ENCODE measurements at places on chromosomes 3 and 15. TPM values are rescaled to one million over a fixed set of nuclear protein-coding genes. Genes with fewer than 3 reads are reported as not detected.
A peak's percentile ranks its signal among the peaks of the same experiment; 100 is the strongest.

- no peak for DNase-seq
- H3K27ac ChIP-seq, result no peak overlapping the region
- H3K36me3 ChIP-seq, result no peaks in the 10 kb centered on the region
- no peak overlapping the region for H3K4me3 ChIP-seq
Measured at GRCh38 chr3:10467904-10468612, 37.3 kb downstream of the ATP2B2 start.

- H3K4me1 ChIP-seq, result peaks cover 12% of the 10 kb centered on the region
- no peak for DNase-seq
- H3K36me3 ChIP-seq, result no peaks in the 10 kb centered on the region
- no peak overlapping the region for H3K4me3 ChIP-seq
Measured at GRCh38 chr15:25403771-25404170, 35.1 kb downstream of the UBE3A start.

DNA sequence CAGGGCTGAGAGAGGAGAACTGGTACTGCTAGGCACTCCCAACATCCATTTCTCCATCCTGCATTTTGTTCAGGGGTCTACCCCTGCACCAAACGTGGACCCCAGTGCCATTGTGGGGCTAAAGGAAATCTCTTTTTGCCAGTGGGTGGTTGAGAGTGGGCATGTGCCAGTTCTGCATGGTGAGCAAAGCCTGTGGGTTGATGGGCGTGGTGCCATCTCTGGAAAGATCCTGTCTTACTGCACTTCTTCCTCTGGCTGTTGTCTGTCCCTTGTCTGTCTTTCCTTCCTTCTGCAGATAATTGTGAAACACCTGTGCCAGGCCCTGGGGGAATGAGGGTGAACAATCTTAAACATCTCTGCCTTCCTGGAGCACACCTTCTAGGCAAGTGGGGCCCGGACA, 1.4 kb upstream of the RARRES1 start:
- peaks cover 36% of the 10 kb centered on the region for H3K27me3 ChIP-seq
- no peak for DNase-seq
- no peaks in the 10 kb centered on the region for H3K36me3 ChIP-seq
- no peaks in the 10 kb centered on the region for H3K4me1 ChIP-seq

- no peak overlapping the region for H3K27ac ChIP-seq
- no peak for DNase-seq
- H3K4me1 ChIP-seq, result peaks cover 10% of the 10 kb centered on the region
- H3K27me3 ChIP-seq, result no peaks in the 10 kb centered on the region
- H3K4me3 ChIP-seq, result no peak overlapping the region
Measured at GRCh38 chr15:70777170-70777926, 14.0 kb upstream of the UACA start.

GRCh38 chr15:87500240-87500639, 756.3 kb downstream of the NTRK3 start:
- no peak overlapping the region for H3K4me3 ChIP-seq
- H3K27me3 ChIP-seq, result no peaks in the 10 kb centered on the region
- H3K4me1 ChIP-seq, result peaks cover 18% of the 10 kb centered on the region
- DNase-seq, result no peak
- H3K27ac ChIP-seq, result no peak overlapping the region

DNA sequence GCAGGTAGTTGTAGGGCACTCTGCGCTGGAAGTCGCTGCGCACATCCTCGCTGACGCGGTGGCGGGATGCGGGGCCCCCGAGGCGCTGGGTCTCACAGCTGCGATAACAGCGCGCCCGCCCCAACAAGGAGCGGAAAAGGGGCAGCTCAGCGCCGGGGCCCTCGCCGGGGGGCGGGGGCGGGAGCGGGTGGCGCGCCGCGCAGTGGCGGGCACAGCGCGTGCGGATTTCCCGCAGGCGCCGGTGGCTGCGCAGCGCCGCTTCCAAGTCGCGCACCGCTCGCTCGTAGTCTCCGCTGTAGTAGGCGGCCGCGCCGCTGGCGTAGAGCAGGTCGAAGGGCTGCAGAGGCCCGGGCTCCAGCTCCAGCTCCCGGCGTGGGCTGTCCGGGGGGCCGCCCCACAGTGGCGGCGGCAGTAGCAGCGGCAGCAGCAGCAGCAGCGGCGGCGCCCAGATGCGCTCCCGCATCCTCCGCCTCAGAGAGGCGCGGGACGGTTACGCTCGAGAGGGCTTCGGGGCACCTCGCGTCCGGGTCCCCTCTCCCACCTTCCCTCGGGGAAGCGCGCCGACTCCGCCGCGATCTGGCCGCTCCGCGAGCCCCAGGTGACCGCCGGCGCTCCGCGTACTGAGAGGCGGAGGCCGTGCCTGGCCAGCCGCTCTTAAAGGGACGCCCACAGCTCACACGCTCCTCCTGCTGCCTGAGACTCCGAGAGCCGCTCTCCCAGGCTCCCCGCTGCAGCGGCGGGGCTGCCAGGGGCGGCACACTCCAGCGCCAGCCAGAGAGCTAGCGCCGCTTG, at the start of gene P3H2:
P3H2 (minus strand) TSS at position 629 of the 792 bp plus-strand sequence; CDS start at position 463, 166 bp downstream.
- H3K27ac ChIP-seq, result peak within 1 kb of the TSS; percentile 85
- no peaks in the 10 kb centered on the region for H3K36me3 ChIP-seq
- peak; percentile 96 for DNase-seq
- no peaks in the 10 kb centered on the region for H3K27me3 ChIP-seq
- peaks cover 17% of the 10 kb centered on the region for H3K4me1 ChIP-seq
- H3K4me3 ChIP-seq, result peak within 1 kb of the TSS; percentile 92

DNA sequence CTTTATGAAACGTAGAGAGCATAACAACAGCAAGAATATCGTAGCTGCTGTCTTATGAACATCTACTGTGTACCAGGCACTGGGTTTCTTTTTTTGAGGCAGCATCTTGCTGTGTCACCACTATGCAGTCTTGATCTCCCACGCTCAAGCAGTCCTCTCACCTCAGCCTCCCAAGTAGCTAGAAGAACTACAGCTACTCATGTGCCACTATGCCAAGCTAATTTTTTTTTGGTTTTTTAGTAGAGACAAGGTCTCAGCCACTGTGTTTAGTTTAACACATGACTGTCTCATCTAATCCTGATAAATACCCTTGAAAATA, 129.9 kb downstream of the VGLL4 start:
- no peaks in the 10 kb centered on the region for H3K27me3 ChIP-seq
- H3K4me1 ChIP-seq, result peaks cover 19% of the 10 kb centered on the region
- no peaks in the 10 kb centered on the region for H3K36me3 ChIP-seq
- no peak for DNase-seq
- no peak overlapping the region for H3K4me3 ChIP-seq

DNA sequence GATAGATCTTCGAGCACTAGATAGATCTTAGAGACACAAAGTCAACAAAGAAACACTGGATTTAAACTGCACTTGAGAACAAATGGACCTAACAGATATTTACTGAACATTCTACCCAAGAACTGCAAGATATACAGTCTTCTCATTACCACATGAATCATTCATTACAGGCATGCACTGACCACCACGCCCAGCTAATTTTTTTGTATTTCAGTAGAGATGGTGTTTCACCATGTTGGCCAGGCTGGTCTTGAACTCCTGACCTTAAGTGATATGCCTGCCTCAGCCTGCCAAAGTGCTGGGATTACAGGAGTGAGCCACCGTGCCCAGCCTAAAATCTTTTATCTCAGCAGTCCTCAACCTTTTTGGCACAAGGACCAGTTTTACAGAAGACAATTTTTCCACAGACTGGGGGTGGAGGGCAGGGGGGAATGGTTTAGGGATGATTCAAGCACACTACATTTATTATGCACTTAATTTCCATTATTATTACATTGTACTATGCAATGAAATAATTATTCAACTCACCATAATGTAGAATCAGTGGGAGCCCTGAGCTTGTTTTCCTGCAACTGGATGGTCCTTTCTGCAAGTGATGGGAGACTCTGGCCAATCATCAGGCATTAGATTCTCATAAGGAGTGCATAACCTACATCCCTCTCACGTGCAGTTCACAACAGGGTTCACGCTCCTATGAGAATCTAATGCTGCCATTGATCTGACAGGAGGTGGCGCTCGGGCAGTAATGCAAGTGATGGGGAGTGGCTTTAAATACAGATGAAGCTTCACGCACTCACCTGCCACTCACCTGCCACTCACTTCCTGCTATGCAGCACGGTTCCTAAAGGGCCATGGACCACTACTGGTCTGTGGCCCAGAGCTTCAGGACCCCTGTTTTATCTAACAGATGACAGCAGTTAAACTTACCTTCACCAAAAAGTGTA, 21.7 kb downstream of the CSNK1G1 start:
- no peak overlapping the region for H3K4me3 ChIP-seq
- H3K4me1 ChIP-seq, result no peaks in the 10 kb centered on the region
- H3K27ac ChIP-seq, result no peak overlapping the region
- H3K36me3 ChIP-seq, result no peaks in the 10 kb centered on the region

DNA sequence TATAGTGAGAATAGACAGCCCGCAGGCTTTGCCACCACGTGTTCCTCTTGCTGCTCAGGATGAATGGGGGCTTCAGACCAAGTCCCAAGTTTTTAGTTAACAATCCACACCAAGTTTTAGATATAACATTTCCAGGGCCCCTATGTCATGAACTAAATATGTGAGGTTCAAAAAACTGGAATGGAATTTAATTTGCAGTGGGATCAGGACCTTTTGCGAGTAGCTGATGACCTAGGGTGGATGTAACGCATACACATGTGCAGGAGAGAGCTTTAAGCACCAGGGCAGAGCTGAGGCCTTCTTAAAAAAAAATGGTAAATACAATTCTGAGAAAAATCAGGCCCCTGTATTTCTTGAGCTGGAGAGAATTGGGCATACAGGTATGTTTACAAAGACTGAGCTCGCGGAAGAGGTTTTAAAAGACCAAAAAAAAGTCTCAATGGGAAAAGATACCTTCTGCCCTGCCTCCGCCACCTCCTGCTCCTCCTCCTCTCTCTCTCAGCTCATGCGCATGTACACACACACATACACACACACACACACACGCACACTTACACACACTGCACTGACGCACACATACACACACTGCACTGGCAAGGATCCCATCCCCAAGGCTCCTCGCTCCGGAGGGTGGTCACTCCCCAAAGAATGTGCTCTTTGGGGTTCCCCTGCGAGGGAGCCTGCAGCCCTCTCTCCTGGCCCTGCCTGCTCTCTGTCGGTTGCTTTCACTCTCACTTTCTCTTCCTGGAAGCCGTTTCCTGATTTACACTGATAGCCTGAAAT, 48.2 kb upstream of the IGF1R start:
- peak; percentile 79 for DNase-seq
- no peak overlapping the region for H3K4me3 ChIP-seq
- peaks cover 7% of the 10 kb centered on the region for H3K4me1 ChIP-seq
- H3K27me3 ChIP-seq, result no peaks in the 10 kb centered on the region

GRCh38 chr3:68103811-68104210, 449.4 kb upstream of the SUCLG2 start:
- no peak overlapping the region for H3K27ac ChIP-seq
- H3K36me3 ChIP-seq, result no peaks in the 10 kb centered on the region
- H3K4me3 ChIP-seq, result no peak overlapping the region
- DNase-seq, result no peak
- no peaks in the 10 kb centered on the region for H3K4me1 ChIP-seq
- H3K27me3 ChIP-seq, result no peaks in the 10 kb centered on the region

DNA sequence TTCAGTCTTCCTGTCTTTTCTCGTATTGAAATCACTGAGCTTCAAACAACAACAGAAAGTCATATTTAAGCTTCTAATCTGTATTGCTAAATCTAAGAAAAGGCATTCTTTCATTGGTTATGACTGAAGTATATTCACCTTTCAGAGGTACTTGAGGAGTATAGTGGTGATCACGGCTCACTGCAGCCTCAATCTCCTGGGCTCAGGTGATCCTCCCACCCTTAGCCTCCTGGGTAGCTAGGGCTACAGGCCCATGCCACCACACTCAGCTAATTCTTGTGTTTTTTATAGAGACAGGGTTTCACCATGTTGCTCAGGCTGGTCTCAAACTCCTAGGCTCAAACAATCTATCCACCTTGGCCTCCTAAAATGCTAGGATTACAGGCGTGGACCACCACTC, 38.7 kb downstream of the WDR49 start:
- H3K36me3 ChIP-seq, result no peaks in the 10 kb centered on the region
- H3K27ac ChIP-seq, result no peak overlapping the region
- no peaks in the 10 kb centered on the region for H3K27me3 ChIP-seq
- H3K4me1 ChIP-seq, result no peaks in the 10 kb centered on the region
- DNase-seq, result no peak
- no peak overlapping the region for H3K4me3 ChIP-seq

DNA sequence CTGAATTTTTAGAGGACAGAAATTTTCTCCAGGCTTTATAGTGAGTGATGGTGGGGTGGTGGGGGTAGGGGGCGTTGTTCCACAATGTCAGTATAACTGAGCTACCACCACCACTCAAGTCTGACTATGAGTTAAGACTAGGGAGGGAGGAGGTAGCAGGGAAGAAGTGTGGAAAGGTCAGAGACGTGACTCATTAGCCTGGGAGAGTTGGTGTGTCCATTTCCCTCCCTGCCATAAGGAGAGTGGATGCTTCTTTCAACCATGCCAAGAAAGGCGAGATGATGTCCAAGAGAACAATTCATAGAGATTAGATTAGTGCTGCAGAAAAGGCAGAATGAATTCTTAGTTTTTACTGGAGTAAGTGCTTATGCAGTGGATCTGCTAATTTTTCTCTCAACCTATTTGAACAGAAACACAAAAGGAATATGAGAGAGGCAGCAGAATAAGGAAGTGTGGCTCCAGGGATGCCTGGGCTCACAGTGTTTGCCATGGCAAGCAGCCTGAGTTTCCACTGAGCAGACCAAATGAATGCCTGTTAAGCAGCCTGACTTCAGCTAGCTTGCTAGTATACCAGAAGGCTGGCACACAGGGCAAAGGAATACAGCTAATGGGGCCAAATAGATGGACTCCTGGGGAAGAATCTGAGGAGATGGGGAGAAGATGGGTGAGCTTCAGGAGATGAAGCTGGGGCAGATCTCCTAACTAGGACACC, 708.9 kb downstream of the NTRK3 start:
- DNase-seq, result peak; percentile 80
- no peaks in the 10 kb centered on the region for H3K36me3 ChIP-seq

- H3K4me1 ChIP-seq, result peaks cover 37% of the 10 kb centered on the region
- no peaks in the 10 kb centered on the region for H3K27me3 ChIP-seq
- H3K36me3 ChIP-seq, result no peaks in the 10 kb centered on the region
- H3K27ac ChIP-seq, result no peak overlapping the region
- no peak for DNase-seq
Measured at GRCh38 chr3:128382221-128382807, 84.4 kb downstream of the DNAJB8 start.

GRCh38 chr15:69926006-69926405, 171.7 kb downstream of the TLE3 start:
- no peak overlapping the region for H3K4me3 ChIP-seq
- H3K27ac ChIP-seq, result no peak overlapping the region
- no peaks in the 10 kb centered on the region for H3K36me3 ChIP-seq
- H3K4me1 ChIP-seq, result no peaks in the 10 kb centered on the region
- no peaks in the 10 kb centered on the region for H3K27me3 ChIP-seq

The BLM gene
- 6.3 TPM for total RNA-seq

The LINGO1 gene
- total RNA-seq, result 31.8 TPM

The ROPN1 gene
- not detected for total RNA-seq

The POC1A gene
- 12.4 TPM for total RNA-seq

The CADM2 gene
- total RNA-seq, result 0.15 TPM

The SMARCC1 gene
- 54.3 TPM for total RNA-seq

The SOX14 gene
- not detected for total RNA-seq

The EDEM1 gene
- total RNA-seq, result 51.6 TPM
